Myometrial cell (primary cell): ENCODE measurements at places on chromosomes 11 and 22. TPM values are rescaled to one million over a fixed set of nuclear protein-coding genes. Genes with fewer than 3 reads are reported as not detected.

RFPL2 gene
- not detected in 2 replicates for total RNA-seq

RIMBP3C gene
- total RNA-seq = 0.18 TPM in 1 of 2 replicates, not detected in the other

PKP3 gene
- 1.6 and 4.9 TPM in 2 replicates for total RNA-seq

RIMBP3B gene
- not detected in 2 replicates for total RNA-seq

SF1 gene
- 93.1 and 124 TPM in 2 replicates for total RNA-seq

MMP10 gene
- 0.29 TPM in 1 of 2 replicates, not detected in the other for total RNA-seq
